ENCODE measurements at places on chromosomes 5 and 9.

- DNase-seq = no peak
Measured at GRCh38 chr9:74521009-74521408, 23.9 kb downstream of the RORB start.

DNA sequence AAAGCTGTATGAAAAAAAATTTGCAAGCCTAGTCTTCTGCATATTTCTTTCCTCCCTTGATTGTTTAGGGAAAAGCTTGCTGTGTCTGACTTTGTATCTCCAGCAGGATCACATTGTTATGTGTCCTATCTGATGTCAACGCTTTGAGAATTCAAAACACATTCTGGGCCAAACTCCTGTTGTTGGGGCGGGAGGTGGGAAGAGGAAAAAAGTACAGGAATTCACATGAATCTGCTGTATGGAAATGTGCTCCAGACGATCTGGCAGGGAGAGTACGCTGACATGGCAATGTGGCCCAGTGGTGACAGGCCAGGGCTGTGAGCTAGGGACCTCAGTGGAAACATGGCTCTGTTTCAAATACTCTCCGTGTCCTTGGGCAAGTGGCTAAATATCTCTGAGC, 87.4 kb upstream of the GNA14 start:
- DNase-seq = peak; percentile 36

DNA sequence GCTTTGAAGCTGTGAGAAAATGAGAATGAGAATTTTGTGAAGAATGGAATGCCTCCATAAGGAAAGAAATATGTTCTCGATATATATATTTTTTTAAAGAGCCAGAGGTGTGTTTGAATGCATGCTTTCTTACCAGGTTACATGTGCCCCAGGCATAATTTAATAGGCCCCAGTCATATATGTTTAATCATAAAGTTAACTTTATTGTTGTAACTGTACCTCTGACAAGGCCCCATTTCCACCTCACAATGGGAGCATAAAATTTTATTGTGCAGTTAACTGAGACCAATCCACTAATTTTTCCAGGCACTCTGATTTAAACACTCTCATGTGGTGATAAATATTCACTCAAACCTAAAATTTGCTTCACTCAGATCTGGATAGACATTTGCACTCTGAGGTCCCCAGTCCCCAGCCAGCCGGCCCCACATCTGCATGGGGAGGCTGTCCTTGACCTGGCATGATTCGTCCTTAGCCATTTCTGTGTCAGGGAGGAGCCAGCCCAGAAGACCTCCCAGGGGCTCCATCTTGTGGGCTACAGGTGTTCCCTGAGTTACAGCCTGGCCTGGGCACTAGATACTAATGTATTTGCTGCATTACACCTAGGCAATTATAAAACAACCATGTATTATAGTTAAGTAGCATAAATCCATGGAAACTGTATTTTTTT, 245.8 kb downstream of the MTRR start:
- DNase-seq = no peak

GRCh38 chr9:81538890-81539289, 150.5 kb downstream of the TLE1 start:
- DNase-seq = no peak

DNA sequence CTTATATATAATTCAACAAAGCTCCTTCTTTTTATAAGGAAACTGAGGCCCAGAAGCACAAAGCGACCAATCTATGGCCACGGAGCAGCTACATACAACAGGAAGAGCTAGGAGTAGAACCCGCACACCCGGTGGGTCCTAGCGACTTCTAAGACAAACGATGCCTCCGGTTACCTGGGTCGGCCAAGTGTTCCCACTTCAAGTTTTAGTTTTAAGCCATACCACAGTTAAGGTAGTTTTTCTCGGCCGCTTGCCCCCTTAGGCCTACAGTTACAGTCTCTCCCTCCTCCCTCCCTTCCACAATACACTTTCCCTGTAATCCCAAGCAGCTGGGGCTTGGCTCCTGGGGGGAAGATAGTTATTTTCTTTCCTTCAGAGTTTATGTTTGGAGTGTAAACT, 533 bp downstream of the SREK1IP1 start:
- no peak for DNase-seq

- DNase-seq = peak; percentile 44
Measured at GRCh38 chr9:37027582-37028419, 6.3 kb downstream of the PAX5 start.

DNA sequence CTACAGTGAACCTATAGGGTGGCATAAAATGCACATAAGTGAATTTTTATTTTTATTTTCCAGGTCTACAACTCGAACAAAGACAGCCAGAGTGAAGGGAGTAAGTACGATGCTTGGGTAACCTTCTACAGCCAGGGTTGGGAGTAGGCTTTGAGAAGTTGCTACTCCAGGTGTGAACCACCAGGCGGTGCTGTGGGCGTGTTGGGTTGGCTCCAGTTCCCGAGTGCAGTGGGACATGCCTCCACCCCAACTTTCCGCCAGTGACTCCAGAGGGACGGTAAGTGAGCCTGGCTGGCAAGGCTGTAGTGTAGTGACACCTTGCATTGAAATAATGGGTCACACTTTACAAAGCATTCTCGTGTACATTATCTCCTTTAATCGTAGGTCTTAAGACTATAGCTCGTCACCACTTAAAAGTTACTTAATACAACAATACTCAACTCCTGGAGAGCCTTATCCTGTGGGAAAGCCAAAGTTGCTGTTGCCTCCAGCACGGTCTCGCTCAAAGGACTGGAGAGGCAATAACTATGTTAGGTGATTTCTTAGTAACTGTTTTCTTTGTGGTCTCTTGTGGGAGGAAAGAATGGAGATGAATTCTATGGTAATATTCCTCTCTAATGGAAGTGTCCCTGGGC, 244.0 kb downstream of the ARHGAP26 start:
- DNase-seq = no peak

DNA sequence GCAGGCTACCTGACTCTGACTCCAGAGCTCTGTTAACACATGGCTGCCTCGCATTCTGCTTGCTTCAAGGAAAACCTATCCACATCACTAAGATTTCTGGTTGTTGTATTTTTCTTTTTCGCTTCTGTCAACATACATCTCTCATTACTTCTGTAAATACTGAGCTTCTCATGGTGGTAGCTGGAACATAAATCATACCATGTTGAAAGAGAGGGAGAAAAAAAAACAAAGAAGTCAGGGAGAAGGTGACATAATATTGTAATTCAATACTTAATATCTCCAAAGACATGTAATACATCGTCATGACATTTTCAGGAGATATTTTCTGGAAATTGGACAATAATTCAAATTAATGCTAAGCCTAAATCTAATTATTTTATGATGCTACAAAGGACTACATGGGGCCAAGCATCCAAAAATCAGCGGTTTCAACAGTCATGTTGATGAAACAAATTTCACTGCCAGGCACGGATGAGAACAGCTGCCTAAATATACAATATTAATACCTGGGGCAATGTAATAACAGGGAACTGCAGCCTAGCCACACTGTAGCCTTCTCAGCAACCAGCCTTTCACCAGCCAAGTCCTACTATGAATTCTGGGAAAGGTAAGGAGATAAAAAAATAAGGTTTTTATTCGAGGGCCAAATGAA, 332.0 kb downstream of the TRIM32 start:
- no peak for DNase-seq

DNA sequence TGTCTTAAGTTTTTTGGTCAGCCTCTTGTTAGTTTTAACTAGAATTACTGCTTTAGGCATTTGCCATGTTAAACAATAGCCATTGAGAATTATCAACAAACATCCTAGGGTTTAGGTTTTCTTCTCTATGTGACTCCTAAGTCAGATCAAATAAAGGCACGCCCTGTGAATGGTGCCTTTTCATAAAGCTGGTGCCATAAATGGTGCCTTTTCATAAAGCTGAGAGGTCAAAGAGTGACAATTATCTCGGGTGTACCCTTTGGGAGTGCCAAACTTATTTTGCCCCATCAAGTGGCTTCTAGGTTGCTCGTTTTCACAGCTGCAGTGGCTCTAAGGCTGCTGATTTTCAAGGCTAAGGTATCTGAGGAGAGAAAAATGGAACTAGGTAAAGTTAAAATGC, 391.6 kb downstream of the DMRTA1 start:
- DNase-seq = no peak

GRCh38 chr5:34498572-34498971, 157.6 kb upstream of the RAI14 start:
- DNase-seq = no peak

GRCh38 chr5:55570026-55570425, 35.3 kb upstream of the PLPP1 start:
- DNase-seq = no peak

DNA sequence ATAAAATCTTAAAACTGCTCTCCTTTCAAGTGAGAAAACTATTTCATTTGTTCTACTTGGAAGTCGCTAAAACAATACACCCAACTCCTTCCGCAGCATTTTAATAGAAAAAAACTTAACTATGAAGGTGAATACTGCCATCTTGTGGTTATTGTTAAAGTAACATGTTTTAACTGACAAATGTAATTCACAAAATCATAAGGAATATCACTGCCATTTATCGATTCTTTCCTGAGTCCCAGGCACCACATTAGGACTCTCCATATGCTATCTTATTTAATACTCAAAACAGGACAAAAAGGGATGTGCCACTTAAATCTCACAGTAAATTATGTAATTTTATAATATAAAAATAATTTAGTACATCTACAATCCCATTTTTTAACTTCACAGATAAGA, 130.5 kb upstream of the ITGA1 start:
- peak; percentile 49 for DNase-seq

DNA sequence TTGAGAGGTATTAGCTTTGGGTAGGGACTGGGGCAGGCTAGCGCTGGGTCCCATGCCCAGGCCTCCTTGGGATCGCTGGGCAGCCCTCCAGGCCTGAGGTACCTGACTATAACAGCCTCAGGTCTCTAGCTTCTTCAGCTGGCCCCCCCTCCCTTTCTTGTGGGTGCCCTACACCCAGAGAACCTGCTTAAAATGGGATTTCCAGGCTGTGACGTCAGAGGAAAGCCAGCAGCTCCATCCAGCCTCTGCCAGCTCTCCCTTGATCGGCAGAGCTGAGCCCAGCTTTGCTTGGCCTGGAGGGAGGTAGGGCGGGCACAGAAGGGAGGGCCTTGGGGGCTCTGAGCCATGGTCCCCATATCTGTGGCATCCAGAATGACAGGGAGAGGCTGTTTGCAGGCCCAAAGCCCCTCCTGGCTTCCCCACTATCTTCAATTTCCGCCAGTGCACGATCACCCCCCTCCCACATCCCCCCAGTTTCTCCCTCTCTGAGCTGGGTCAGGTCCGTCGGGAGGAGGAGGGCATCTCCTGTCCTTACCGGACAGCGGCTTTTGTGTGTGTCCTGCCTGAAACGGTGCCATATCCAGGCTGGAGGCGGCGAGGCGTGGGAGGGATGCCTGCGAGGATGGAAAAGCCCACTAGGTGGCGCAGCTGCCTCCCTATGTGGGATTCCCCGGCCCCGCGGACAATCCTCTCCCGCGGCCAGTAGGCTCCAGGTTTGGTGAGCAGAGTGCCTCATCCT, 10.8 kb downstream of the REEP2 start:
- DNase-seq = peak; percentile 68

DNA sequence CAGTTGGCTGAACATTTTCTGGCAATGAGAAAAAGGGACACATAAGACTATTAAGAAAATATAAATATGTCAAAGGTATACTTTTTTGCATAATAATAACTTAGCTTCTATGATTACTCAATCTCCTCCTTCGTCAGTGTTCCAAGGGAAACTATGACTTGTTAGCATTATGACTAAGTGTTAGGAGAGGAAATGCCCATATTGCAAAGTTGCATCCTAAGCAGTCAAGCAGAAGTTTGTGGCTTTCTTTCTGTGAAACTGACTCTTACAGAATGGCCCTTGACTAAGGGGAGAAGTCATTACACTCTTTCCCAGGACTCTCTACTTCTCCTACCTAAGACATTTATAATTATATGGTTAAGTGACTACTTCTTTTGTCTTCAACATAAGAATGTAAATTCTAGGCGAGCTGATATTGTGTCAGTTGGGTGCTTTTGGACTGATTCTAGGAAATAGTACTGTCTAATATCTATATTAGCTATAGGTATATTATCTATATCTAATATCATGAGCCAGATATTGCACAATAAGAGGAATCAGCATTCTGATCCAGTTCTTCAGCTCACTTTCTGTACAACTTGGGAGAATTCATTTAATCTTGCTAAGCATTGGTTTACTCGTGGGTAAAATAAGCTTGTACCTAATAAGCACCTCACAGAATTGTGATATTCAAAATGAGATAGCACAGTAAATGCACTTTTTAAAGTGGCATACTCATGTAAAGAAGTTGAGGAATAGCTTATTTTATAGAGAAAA, 16.4 kb upstream of the SPINK6 start:
- DNase-seq = no peak

DNA sequence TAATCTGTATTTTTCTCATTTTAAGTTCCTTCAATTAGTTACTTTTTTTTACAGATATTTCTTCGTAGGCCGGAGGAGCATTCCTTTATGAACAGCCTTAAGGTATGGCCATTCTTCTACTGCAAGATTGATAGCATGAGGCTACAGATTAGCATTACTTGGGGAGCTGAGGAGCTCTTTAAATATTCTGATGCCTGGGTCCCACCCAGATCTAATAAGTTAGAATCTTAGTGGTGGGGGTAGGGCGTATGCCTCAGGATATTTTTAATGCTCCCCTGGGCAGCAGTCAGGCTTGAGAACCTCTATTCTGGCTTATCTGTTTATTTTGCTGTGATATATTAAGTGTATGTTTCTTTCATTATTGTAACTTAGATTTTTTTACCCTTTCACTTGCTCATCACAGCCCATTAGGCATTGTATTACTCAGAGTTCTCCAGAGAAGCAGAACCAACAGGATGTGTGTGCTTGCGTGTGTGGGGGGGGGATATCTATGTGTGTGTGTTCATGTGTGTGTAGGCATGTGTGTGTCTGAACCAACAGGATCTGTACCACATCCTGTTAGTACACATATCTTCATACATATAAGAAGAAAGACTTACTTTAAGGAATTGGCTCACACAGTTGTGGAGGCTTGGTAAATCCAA, 91.8 kb upstream of the MTAP start:
- no peak for DNase-seq

DNA sequence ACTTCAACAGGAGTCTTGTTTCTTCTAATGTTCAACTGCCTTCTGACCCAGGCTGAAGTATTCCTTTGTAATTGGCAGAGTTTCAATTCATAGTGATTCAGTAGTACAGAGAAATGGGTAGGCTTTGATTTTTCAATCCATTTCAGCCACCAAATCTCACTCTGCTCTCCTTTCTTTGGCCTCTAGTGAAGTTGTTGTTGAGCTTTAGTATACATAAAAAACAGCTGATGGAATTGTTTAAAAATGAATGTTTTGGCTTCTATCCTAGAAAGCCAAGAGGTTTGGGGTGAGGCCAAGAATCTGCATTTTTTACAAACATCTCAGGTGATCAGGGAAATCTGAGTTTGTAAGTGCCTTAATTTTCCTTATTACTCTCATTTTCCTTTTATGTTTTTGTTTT, 182.9 kb upstream of the MAP1B start:
- no peak for DNase-seq

- no peak for DNase-seq
Measured at GRCh38 chr9:124721109-124721906, 49.8 kb downstream of the NR6A1 start.

DNA sequence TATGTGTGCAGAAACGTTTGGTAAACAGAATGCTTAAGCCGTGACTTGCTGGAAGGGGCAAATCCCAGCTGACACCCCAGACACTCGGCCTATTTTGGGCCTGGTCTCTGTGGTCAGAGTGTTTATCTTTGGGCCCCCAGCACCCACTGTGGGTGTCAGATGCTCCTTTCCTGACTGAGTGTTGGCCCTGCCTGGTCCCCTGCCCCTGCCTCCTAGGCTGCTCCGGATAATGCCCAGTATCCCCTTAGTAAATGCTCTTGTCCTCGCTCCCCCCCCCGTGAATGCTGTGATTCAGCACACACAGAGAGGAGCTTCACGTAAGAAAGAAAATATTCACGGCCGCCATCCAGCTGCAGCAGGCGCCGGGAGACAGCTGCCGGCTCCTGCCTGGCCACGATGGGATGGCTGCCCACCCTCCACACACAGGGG, 11.3 kb upstream of the ANGPTL2 start:
- DNase-seq = peak; percentile 87

Data from hippocampal formation (tissue), 2 donors.